NCI-H1417 (cell line): ENCODE measurements at places on chromosomes 4 and X.

GRCh38 chrX:15299941-15300851, 15.2 kb downstream of the ASB11 start:
- DNase-seq = no peak

DNA sequence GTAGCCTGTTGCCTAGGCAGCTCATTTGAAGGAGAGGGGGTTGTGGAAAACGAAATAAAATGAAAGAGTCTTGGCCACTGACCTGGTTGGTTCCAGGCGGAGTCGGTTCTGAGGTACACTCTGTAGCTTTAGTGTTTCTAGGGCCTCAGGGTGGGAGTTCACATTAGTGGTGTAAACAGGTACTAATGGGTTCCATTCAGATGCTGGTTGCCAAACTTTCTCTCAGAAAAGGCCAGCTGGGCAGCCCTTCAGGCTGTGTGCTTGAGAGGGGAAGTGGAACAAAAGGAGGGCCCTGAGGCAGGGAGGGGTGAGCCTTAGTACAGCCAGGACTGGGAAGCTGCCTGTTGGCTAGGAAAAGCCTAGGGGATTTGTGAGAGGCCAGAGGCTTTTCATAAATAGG, 24.8 kb downstream of the NHSL2 start:
- peak; percentile 46 for DNase-seq

DNA sequence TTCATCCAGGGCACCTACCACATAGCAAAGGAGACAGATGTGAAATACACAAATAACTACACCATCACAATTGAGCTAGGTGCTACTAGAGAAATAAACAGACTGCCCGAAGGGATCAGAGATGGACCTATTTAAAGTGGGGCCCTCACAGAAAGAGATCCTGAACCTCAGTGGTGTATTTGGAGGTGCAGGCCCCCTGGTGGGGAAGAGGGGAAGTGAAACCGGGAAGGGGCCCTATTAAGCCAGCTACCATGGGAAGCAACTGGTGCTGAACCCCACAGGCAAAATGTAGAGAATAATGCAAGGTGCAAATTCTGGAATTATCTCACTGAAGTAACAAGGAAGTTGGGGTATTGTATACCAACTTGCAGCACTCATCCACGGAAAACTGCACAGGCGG, 78.6 kb upstream of the FAM9A start:
- DNase-seq = no peak

- DNase-seq = no peak
Observed at GRCh38 chr4:88028946-88029345, 21.5 kb downstream of the PKD2 start.

- DNase-seq = no peak
Observed at GRCh38 chr4:124945422-124945821, 232.9 kb upstream of the ANKRD50 start.

DNA sequence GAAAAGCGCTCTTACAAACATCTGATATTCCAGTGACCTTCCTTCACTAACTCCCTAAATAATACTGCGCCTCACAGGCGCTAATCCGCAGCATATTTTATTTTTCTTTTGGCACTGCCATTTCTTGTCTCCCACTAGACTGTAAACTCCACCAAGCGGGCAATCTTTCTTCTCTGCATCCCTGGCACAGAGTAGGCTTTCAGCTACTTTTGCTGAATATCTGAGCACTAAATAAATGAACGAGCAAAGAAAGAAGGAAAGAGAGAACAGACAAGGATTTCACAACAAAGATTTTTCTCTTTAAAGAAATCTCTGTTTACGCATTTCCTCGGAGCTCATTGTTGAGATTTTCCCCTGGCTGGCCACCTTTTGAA, 12.7 kb downstream of the NKX3-2 start:
- no peak for DNase-seq

DNA sequence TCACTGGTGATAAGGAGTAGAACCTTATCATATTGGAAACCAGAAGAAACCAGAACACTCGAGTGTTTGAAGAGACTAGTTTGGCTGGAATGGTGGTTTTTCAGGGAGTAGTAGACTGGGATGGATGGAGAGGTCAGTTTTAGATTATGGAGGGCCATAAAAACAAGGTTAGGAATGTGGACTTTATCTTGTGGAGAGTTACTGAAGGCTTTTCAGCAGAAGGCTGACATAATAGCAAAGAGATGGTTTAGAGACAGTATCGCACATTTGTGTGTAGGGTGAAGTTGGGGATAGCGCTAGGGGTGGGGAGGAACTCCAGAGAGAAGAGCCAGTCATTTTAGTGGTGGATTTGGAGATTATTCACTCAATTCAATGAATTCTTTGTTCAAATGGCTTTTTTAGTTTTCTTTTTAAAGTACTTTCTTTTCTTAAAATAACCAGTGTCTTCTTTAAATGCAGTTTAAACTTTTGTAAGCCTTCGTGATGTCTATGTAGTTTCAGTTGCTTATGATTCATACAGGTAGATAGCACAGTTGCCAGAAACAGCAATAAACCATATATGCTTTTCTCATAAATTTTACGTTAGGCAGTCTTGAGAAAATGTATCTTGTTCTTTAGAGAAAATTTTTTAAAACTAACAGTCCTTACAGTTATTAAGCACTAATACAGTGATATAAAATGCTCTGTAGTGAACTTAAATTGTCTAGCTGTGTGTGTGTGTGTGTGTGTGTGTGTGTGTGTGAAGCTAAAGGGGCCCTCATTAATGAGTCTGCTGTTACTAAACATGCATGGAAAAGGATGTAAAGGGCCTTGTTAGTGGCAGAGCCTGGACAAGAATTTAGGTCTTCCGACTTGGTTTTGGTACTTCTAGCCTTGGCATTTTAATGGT, 3.8 kb downstream of the ARHGAP10 start:
- DNase-seq = no peak

- DNase-seq = no peak
Observed at GRCh38 chr4:52956691-52957090, 94.6 kb downstream of the RASL11B start.

DNA sequence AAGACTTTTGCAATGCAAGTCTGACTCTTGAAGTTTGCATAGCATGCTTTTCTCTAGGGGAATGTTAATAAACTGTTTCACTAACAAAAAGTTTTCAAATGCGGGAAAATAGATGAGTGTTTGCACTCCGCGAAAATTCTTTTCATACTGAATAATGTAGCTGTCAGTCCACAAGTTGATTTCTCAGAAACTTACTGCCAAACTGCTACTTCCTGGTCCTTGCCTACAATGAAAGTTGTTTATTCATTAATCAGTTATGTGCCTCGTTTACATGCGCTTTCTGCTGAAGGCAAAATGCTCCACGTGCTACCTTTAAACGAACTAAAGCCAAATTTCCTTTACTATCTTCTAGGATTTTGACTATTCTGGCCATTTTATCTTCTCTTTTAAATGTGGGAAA, 166.2 kb downstream of the MAGEB17 start:
- DNase-seq = no peak

GRCh38 chr4:70313736-70314135, 21.0 kb upstream of the CABS1 start:
- peak; percentile 21 for DNase-seq

- peak; percentile 9 for DNase-seq
Observed at GRCh38 chr4:148355442-148356123, 86.6 kb downstream of the NR3C2 start.
